ENCODE measurements at places on chromosomes 4 and X.
A peak's percentile ranks its signal among the peaks of the same experiment; 100 is the strongest.

DNA sequence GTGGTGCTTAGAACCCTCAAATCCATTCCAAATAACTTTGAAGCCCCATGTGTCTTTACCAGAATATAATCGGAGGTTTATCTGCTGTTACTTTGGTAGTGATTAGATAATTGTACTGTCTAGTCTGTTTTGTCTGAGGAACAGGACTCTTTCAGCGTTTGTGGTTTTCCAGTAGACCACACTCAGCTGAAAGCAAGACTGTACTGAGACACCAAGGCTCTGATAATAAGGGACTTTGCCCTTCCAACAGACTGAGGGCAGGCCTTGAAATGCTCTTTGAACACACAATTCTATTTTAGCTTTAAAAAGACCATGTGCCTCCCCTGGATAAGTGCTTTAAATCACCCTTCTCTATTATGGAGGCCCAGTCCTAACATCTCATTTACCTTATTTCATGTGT lies 76.1 kb downstream of the KLHL8 start:
- no peak for DNase-seq

GRCh38 chr4:25779021-25779420 lies 83.8 kb downstream of the SEL1L3 start:
- no peak for DNase-seq

- no peak for DNase-seq
Observed at GRCh38 chrX:96425200-96425599, 259.4 kb upstream of the DIAPH2 start.

DNA sequence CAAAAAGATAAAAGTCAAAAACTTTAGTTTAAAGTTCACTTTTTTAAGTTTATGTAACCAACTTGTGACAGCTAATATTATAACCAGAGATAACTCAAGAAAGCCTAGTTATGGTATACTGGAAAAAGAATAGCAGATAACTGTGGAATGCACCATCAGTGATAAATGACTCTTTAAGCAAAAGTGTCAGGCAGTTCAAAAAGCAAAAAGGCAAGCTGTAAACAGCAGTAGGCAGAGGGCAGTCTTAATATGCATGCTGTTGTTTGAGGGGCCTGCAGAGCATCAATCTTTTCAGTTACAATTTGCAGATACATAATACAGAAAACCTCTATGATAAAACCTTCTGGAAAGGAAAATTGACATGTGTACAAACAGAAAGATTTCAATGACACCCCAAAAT lies 81.8 kb upstream of the JADE1 start:
- no peak for DNase-seq

- DNase-seq = no peak
Observed at GRCh38 chr4:57151481-57151880, 41.3 kb upstream of the IGFBP7 start.

DNA sequence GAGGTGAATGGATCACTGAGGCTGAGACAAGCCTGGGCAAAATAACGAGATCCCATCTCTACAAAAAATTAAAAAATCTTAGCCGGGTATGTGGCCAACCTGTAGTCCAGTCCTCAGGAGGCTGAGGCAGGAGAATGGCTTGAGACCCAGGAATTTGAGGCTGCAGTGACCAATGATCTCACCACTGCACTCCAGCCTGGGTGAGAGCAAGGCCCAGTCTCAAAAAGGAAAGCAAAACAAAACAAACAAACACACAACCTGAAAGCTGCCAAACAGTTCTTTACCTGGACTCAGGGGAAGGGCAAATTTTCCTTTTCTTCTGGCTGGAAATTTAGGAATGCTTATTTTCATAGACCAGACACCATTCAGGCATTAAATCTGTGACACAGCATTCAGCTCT lies 163.1 kb upstream of the FAT1 start:
- no peak for DNase-seq

DNA sequence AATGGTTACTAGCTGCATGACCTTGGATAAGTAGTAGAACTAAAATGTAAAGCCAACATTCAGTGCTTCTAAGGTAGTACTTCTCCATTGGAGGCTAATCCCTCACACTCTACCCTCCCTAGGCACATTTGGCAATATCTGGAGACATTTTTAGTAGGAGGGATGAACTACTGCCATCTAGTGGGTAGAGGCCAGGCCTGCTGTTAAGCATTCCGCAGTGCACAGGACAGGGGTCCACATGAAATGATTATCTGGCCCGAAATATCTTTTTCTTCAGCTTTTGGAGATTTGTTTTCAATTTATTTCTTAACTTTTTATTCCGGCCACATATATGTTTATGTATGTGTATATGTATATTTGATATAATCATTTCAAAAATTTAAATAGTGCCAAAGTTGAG lies 36.0 kb upstream of the SPANXC start:
- DNase-seq = no peak

GRCh38 chr4:54539500-54540029 lies 118.2 kb upstream of the KIT start:
- DNase-seq = no peak

GRCh38 chr4:16814361-16814760 lies 84.1 kb downstream of the LDB2 start:
- no peak for DNase-seq

DNA sequence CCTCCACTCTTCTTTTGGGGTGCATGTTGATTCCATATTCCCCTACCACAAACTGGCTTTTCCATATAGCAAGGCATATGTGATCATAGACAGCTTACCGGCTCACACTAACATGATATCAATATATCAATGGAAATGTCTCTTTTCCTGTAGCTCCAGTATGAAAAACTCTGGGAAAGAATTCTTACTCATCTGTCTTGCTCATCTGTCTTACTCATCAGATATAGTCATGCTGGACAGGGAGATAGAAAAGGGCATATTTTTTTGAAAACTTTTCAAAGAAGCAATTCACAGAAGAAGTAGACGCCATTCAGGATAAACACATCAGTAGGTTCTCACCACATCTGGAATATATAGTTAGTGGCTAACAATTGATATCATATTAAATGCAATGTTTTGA lies 794.7 kb downstream of the RAB28 start:
- no peak for DNase-seq

- no peak for DNase-seq
Observed at GRCh38 chrX:65723706-65724105, 56.3 kb downstream of the MSN start.

GRCh38 chr4:94558392-94558904 lies 106.7 kb downstream of the PDLIM5 start:
- DNase-seq = no peak

GRCh38 chr4:165095291-165095690 lies 17.4 kb downstream of the TMEM192 start:
- DNase-seq = no peak

GRCh38 chrX:68991691-68992345 lies 163.0 kb downstream of the EFNB1 start:
- DNase-seq = no peak

DNA sequence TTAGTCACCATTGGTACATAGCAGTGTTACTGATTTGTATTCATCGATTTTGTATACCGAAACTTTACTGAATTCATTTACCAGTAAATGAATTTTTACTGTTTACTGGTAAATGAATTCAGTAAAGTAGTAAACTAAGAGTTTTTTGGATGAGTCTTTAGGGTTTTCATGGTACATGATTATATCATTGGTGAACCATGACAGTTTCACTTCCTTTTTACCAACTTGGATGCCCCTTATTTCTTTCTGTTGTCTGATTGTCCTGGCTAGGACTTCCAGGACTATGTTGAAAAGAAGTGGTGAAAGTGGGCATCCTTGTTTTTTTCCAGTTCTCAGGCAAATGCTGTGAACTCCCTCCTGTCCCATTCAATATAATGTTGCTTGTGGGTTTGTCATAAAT lies 494.9 kb downstream of the GALNTL6 start:
- DNase-seq = no peak

GRCh38 chrX:39261446-39262147 lies 460.3 kb downstream of the MID1IP1 start:
- peak; percentile 56 for DNase-seq

DNA sequence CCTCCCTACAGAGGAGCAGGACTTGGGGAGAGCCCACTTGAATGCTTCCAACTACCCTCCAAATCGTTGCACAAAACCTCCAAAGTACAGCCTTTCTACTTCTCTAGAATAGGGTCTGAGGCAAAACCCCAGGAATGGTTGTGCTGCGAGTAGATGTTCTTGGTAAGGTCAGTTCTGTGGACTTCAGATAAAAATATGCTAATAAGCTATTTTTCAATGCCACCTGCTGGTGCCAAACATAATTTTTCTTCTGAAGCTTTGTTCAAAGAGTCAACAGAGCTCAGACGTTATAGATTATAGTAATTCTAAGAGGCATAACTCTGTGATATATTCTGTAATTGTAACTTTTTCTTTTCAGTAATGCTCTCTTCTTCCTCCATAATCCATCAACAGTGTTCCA lies 425.7 kb downstream of the GPAT3 start:
- no peak for DNase-seq

DNA sequence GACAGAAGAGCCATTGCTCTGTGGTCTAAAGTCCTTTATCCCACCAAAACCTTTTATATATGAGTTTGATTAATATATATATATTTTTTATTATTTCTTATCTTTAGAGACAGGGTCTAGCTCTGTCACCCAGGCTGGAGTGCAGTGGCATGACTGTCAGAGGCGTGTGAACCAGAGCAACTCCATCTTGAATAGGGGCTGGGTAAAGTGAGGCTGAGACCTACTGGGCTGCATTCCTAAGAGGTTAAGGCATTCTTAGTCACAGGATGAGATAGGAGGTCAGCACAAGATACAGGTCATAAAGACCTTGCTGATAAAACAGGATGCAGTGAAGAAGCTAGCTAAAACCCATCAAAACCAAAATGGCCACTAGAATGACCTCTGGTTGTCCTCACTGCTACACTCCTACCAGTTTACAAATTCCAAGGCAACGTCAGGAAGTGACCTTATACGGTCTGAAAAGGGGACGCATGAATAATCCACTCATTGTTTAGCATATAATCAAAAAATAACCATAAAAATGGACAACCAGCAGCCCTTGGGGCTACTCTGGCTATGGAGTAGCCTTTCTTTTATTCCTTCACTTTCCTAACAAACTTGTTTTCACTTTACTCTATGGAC lies 10.5 kb downstream of the TBCK start:
- no peak for DNase-seq

GRCh38 chrX:149950681-149951080 lies 12.4 kb upstream of the EOLA2 start:
- DNase-seq = no peak

- no peak for DNase-seq
Observed at GRCh38 chrX:40097504-40098263, at the start of gene BCOR. Gene BCOR, minus strand, starts transcription at chrX:40097958. Its CDS starts 20,029 bp downstream, at chrX:40077929.

GRCh38 chr4:57425610-57426009 lies 315.4 kb upstream of the IGFBP7 start:
- peak; percentile 53 for DNase-seq

DNA sequence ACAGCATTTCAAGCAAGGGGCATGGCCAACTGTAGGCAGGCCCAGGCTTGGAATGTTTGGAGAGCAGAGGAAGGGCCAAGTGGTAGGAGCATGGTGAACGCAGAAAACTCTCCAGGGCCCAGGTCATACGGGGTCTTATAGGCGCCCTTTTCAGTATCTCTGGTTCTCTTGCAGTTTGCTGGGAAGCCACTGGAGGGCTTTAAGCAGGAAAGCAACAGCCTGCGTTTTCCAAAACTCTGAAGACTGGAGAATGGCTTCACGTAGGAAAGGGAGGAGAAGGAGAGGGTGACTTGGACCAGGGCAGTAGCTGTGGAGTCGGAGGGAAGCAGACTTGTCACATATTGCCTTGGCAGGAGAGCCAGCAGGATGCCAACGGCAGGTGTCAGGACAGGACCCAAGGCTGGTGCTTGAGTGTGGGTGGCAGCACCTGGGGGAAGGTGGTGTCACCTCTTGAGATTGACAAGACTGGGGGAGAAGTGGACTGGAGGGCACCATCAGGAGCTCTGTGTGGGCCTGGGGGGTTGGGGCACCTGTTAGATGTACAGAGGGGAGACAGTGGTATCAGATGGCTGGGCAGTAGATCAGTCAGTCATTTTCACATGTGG lies 21.9 kb downstream of the TKTL1 start:
- DNase-seq = no peak

DNA sequence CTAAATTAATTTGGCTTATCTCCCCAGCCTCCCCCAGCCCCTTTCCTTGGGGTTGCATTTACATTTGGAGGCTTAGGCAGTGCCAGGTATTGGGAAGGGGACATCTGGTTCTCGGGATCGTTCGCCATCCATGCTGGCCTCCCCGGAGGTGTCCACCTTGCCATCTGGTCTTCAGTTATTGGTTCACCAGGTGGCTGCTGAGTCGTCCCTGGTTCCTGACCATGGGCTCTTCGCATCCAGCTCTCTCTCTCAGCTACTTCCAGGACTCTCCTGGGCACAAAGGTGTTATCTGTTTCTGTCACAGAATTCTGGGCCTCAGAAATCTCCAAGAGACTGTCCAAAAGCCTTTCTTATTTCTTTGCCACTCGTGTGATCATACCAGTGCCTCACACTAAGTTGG lies 75.4 kb upstream of the SCOC start:
- no peak for DNase-seq

- DNase-seq = no peak
Observed at GRCh38 chrX:149513825-149514428, 8.8 kb upstream of the IDS start.

GRCh38 chr4:122842984-122843531 lies 16.4 kb downstream of the FGF2 start:
- DNase-seq = no peak

GRCh38 chr4:121873604-121874003 lies 3.3 kb upstream of the BBS7 start:
- DNase-seq = no peak

DNA sequence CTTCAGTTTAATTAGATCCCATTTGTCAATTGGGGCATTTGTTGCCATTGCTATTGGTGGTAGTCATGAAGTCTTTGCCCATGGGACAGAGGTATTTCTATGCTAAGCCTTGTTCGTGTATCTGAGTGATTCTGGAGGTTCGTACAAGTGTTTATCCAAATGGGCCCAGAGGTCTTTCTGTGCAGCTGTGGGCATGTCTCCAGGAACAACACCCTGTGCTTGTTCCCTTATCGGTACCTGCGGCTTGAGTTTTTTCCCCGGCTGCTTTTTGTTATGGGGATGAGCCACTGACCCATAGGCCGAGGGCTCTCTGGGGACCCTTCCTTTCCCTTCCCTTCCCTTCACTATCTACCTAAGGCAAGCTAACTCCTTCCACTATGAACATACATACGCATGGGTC lies 81.4 kb upstream of the WDR1 start:
- DNase-seq = no peak

GRCh38 chr4:824461-825062 lies 1.4 kb downstream of the CPLX1 start:
- no peak for DNase-seq

DNA sequence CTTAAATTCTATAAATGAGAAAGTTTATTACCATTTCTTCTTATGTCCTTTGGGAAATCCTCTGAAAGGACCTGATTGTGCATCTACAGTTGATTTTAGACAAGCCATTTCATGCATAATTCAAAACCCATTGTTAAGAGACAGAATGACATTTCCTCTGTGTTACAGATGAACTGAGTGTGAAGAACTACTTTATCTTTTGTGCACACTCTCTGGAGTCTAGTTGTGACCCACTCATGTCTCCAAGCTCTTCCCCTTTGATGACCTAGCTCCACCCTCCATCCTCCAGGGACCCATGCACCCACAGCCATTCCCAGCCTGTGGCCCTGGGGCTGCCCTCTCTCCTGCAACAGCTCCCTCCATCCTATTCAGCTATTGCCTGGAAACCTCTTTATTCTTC lies 57.5 kb upstream of the BMPR1B start:
- DNase-seq = no peak

Data from HS-5 (cell line).